NCI-H187 (cell line): ENCODE measurements at places on chromosomes 1 and 21.

GRCh38 chr1:20982316-20982715 is 194.4 kb downstream of the EIF4G3 start:
- DNase-seq: no peak

DNA sequence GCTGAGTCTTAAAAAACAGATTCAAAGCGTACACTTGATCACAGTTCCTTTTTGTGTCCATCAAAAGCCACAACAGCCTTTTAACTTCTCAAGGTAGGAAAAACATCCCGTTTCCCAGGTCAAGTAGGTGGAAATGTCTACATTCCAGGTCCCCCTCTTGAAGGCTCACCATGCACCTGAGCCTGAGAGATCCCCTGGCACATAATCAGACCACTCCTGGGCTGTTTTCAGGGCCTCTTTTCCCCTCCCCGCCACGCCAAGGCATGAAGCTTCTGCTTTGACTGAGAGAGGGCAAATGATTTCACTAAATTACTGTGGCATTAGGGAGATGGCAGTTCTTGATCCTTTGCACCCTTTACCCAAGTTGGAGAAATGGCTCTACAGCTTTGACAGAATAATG is 21.7 kb downstream of the CNN3 start:
- no peak for DNase-seq

DNA sequence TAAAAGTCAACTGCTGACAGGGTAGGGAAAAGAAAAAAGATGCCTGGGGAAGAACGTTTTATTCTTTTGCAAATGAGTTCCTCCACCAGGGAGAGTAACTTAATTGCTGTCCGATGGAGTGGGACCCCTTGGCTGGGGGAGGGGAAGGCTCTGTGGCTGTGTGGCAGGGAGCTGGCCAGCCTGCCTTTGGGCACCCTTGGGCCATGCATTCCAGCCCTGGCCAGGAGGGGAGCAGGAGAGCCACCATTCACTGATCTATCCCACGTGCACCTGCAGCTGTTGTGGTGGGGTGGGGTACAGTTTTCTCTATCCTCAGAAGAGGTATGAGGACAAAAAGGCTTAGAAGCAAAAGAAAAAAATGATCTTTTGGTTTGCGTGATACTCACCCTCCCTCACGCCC is 116.9 kb downstream of the KCNK1 start:
- no peak for DNase-seq

GRCh38 chr1:60547821-60548220 is 474.3 kb upstream of the C1orf87 start:
- no peak for DNase-seq

DNA sequence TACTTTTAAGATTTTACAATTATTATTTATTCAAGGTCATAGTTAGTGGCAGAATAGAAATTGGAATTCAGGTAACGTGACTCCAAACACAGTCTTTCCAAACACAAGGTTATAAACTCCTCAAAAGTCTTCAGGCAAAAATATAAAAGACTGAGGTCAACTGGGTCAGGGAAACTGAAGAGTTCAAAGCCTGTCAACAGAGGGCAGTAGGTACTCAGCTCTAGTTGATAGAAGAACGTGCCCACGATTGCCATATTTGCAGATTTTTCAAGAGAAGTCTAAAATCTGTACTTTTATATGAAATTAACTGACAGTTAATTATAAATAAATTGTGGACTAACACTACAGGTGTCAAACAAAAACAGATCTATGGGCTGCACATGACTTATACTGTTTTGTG is 135.0 kb downstream of the LHX4 start:
- no peak for DNase-seq

DNA sequence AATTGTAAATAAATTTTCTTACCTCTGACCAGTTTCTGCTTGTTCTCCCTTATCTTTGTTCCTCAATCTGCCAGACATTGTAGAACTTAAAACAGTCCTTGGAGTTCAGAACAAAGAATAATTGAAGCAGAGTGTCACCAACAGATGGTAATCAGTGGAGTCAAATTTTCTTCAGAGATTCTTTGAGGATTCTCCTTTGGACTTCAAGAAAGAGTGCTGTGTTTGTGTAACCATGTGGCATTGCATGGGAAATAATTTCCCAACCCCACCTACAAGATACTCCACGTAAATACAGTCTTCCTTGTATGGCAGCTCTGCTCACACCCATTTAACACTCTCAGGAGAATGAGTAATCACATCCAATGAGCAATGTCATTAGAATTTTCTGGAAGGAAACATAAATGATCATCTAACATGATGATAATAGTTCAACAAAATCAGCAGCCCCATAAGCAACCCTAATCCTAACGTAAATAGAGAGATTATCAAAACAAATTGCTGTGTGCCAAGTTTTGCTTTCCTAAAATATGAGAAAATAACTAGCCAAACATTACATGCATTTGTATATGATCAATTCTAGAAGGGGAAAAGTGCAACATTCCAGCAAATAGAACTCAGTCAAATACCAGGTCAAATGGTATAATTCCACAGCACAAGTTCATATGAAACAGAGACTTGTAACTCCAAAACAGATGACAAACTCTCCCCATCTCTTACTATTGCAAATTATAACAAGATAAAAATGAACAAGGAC is 6.9 kb upstream of the DENND1B start:
- DNase-seq: no peak

- DNase-seq: no peak
Measured at GRCh38 chr1:27004471-27005165, 8.0 kb downstream of the TENT5B start.

DNA sequence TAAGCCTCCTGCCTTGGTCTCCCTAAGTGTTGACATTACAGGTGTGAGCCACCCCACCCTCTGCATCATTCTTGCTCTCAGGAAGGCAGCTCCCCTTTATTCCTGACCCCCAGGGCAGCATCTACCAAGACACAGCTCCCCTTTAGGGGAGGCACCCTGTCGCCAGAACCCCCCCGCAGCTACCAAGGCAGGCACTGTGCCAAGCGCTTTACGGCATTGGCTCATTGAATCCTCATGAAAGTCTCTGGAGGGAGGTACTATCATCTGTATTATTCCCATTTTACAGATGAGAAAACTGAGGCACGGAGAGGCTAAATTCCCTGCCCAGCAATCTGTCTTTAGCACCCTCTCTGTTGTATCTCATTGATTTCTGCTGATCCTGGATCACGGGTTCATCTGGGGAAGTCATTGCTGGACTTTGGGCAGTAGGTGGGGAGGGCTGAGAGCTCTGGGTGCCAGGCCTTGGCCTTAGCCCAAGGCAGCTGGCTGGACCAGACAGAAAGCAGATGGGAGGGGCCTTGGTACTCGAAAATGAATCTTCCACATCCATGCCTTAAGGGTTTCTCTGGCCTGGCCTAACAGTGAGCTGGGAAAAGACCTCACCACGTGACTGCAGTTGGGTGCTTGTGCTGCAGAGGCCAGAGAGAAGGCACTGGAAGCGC is 5.9 kb downstream of the PLOD1 start:
- DNase-seq: no peak
